ENCODE measurements at places on chromosomes 11 and 22.

- DNase-seq, result no peak
Measured at GRCh38 chr11:32861850-32862577, 30.6 kb upstream of the QSER1 start.

DNA sequence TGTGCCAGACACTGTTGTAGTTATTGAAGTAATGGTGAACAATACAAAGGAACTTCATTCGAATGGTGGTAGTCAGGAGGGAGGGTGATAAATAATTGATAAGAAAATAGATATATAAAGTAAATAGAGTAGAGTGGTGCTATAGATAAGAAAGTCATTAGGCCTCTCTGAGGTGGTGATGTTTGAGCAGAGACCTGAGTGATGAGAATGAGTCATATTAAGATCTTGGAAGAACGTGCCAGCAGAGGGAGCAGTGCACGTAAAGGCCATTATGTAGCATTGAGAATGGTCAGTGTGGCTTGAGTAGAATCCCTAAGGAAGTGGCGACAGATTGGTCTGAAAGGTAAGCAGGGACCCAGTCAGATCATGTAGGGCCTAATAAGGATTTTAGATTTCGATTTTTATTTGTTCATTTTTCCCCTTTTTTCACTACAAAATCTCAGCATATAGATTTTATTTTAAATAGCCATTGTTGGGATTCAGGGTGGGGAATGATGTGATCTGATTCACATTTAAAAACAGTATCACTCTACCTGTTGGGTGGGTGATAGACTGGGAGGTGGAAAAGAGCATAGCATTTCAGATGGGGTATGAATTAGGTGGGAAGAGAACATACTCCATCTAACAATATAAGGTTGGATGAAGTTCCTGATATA, 44.7 kb downstream of the CCDC90B start:
- DNase-seq, result peak; percentile 4

DNA sequence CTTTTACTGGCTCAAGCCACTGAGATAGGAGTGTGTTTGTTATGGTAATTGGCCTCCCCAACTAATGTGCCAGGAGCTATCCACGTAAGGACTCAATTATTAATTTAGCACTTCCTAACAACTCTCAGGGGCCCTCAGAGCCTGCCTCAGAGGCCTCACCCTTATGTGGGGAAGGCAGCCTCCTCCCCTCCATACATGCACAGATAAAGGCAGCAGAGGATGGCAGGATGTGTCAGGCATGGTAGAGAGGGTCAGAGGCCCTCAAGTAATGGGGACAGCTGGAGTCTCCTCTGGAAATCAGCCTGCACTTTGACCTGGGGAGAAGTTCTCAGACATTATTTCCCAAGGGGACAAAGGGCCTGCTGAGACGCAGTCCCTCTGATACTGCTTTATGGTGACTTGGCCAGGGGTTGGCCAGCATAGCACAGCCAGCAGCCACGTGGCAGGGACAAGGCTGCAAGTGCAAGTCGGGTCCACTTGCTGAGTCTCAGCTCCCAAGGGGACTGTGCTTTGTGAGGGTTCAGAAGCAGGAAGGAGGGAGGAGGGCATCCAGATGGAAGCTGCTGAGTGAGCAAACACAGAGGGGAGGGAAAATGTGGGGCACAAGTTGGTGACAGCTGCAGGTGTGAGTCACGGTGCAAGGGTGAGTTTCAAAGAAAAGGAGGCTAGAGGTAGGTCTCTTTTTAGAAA, 17.0 kb downstream of the MOGAT2 start:
- no peak for DNase-seq

DNA sequence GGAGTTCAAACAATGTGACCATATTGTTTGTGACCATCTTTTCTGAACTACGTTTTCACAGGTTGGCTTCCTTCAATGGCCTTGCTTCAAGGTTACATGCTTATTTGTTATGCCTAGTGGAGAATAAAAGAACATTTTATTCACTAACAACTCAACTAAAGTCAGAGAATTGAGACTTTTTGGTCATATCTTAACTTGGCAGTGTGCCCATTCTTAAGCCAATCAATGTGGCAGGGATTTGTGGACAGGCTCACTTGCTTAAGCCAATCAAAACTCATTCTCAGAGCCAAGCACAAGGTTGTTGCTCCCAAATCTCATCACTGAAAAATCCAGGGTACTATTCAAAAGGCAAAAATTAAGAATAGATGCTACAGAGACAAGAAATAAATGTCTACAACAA, 455.8 kb upstream of the FAT3 start:
- DNase-seq, result no peak

DNA sequence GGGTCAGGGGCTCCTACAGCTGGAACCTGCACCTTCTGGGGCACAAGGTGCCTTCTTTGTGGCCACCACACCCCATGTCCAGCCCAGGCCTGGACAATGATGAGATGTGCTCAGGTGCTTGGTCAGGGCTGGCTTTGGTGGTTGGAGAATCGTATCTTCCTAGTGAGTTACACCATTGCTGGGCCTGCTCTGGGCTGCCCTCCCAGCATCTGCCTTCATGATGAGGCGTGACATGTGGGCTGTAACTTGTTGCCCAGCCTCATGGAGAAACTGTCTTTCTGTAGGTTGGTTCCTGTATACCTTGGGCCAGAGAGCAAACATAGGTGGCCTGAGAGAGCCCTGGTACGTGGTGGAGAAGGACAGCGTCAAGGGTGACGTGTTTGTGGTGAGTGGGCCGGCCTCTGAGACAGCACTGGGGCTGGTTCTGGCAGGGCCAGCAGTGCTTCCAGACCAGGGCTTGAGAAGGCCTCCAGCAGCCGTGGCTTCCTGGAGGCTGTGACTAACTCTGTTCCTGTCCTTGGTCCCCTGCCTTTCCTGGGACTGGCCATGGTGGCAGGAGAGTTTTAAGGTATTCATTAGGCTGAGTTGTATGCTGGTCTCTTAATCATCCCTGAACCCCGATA, 18.1 kb downstream of the TRMU start:
- DNase-seq, result no peak

GRCh38 chr22:35678836-35679235, 30.6 kb downstream of the APOL6 start:
- DNase-seq, result no peak

GRCh38 chr22:30511109-30511508, 5.6 kb upstream of the SEC14L4 start:
- no peak for DNase-seq

GRCh38 chr11:70574725-70575347, 176.5 kb downstream of the CTTN start:
- DNase-seq, result no peak

DNA sequence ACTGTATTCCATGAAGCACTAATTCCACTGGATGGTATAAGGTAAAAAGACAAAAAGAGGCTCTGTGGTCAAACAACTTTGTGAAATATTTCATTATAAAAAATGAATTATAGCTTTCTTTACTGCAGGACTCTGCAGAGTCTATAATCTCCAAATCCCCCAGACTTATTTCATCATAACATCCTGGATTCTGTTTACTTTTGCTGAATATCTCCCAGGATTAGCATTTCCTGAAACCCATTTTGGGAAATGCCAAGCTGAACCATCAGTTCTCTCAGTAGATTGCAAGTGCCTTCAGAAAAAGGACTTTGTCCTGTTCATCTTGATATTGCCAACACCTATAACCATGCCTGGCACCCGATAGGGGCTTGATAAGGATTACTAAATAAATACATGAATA, 7.9 kb downstream of the PAMR1 start:
- no peak for DNase-seq

- no peak for DNase-seq
Measured at GRCh38 chr22:46377525-46378425, 42.3 kb downstream of the TRMU start.

DNA sequence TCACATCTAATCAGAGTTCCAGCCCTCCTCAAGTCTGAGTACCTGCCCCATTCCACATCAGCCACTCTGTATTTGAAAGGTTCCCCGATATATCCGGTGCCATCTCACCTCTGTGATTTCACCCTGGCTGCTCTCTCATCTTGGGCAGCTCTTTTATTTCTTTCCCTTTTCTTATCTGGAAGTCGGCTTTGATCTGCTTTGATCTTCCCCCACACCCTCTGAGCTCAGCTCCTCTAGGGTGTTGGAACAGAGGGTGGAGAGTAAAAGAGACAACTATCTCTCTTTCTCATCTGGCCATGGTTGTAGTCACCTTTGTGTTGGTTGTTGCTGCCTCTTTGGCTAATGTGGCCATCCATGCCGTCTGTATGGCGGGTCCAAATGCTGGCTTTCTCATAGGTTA, 108.3 kb downstream of the ENTHD1 start:
- DNase-seq, result no peak

- DNase-seq, result no peak
Measured at GRCh38 chr11:67389477-67389876, 2.3 kb upstream of the RAD9A start.

GRCh38 chr22:46004105-46004866, 27.3 kb upstream of the WNT7B start:
- DNase-seq, result no peak

DNA sequence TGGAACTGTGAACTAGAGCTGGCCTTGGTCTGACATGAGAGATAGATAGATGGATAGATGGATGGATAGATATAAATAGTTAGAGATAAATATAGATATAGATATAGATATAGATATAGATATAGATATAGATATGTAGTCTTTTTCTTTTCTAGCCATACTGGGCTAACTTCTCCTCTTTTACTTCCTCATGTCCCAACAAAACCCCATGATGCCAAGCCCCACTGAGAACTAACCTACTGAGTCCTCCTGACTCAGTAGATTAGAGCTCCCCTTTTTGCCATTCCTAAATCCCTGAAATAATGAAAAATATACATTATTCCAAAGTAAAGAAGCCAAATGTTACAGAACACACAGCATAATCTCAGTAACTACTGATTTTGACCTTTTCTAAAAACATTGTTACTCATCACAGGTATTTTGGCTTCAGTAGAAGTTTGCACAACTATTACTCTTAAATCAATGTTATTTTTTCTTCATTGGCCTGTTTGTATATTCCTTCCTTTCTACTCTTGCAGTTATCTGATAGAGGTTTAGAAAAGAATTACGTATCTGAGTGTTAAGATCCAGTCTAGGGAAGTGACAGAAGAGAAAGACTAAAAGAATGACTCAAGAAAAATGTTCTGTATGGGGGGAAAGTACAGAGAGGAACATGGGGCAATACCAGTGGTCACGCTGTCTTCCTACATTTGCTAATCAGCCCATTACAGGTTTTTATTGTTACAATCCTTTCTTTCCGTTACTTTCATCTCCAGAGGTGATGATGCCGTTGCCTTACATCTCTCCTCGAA, 6.0 kb upstream of the OR10D3 start:
- DNase-seq, result no peak

DNA sequence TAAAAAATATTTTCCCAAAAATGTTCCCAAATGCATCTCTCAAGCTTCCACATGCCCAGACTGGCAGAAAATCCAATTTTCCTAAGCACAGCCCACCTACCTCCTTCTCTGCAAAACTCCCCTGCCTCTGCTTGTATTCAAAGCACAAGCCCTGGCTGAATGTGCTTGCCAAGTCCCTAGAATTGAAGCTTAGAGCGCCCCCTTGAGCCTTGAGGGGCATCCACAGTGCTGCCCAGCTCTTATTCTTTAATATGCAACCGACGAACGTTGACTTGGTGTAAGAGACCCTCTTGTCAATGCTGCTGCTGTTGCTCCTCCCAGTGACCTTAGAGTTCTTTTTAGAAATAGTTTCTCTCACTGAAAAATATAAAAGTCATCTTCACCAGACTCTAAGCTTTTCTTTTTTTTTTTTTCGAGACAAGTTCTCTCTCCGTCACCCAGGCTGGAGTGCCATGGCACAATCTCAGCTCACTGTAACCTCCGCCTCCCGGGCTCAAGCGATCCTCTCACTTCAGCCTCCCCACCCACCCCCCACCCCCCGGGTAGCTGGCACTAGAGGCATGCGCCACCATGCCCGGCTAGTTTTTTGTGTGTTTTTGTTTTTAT, 63.5 kb upstream of the CAPRIN1 start:
- peak; percentile 63 for DNase-seq

DNA sequence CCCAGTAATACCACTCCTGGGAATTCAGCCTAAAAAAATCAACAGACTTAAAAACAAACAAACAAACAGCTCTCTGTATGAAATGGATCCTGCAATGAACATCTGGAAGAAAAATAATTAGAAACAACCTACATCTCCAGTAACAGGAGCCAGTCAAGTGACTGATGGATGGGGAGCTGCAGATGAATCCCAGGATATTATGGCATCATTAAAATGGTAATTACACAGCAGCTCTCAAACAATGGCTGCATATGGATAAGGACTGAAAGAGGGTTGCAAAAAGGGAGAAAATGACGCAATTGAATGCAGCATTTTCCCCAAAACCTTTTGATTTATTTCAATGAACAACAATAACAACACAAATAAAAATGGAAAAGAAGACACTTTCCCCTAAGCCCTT, 4.1 kb downstream of the NPTXR start:
- no peak for DNase-seq

GRCh38 chr11:14618060-14618459, 25.5 kb upstream of the PDE3B start:
- no peak for DNase-seq

- DNase-seq, result no peak
Measured at GRCh38 chr11:113796663-113797259, 17.2 kb downstream of the CLDN25 start.

DNA sequence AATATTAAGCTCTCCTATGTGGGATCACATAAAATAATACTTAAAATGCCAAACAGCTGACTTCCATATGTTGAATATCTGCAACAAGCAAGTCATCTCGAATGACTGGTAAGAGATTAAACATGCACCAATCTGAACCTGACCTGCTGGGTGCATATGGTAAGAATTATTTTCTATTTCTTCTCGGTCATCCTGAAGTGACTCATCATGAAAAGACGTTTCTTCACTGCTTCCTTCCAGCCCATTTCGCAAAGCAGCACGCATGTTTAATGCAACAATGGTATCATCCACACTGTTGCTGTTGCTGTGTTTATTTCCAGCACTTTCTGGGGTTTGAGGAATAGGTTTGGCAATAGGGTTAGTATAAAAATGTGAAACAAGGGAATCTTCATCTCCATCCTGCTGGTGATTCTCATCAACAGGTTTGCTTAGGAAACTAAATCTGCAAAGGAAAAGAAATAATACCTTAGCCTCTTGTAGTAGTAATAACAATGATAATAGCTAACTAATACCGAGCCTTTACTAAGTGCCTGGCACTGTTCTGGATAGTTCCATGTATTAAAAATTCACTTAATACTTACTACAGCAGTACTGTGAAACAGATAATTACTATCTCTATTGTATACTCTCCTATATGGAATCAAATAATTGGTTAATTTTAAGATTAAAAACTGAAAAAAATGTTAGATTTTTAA, 52.0 kb upstream of the CHRNA10 start:
- no peak for DNase-seq

DNA sequence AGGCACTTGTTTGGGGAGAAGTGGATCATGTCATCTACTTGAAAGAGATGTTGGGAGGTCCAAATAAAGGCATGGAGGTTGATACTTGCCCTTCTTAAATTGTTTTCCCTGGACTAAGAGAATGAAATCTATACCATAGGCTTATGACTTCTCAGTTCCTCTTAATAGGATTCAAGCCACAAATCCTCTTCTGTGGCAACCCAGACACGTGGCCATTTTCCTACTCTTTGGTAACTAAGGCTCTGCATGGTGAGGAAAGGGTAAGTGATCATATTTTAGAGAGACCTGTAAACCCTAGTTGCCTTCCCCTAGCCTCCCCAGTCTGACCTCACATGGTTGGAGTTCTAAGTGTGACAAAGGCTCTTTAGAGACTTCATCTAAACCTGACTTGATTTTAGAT, 72.9 kb upstream of the CD44 start:
- no peak for DNase-seq
